ENCODE measurements at places on chromosomes 1 and 21. TPM values are rescaled to one million over a fixed set of nuclear protein-coding genes. Genes with fewer than 3 reads are reported as not detected.

OR2L13 gene
- total RNA-seq, result not detected

LEPR gene
- total RNA-seq, result 5.1 TPM

CDA gene
- total RNA-seq, result 5.3 TPM

IVL gene
- total RNA-seq, result 250 TPM

RNU1-4 gene
- total RNA-seq, result under 0.01 TPM

CBR1 gene
- total RNA-seq, result 945 TPM

BCAN gene
- 50.1 TPM for total RNA-seq

WDR64 gene
- total RNA-seq, result not detected

CRYAA gene
- not detected for total RNA-seq

LYPLAL1 gene
- total RNA-seq, result 25.8 TPM

DNA sequence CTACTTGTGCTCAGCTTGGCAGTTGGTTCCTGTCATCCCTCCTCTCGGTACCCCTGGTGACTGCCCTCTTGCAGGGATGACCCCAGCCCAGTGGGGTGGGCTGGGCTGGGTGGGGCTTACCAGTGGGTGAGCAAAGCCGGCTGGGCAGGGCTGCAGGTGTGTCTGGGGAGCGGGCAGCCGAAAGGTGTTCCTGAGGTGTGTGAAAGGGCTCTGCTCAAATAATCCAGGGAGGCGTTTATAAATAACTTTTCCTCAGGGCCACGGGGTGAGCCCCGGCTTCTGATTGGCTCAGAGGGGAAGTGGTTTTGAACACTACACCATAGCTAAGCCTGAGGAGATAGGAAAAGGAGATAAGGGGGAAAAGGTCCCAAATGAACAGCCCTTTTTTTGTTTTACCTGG lies at the start of gene SLC26A9:
SLC26A9 (minus strand) TSS at position 212 of the 400 bp plus-strand sequence. CDS start 7,636 bp downstream, outside the sequence.
- no peak for DNase-seq

GRCh38 chr1:44792736-44793502 lies 4.9 kb upstream of the BEST4 start:
- DNase-seq, result no peak

DNA sequence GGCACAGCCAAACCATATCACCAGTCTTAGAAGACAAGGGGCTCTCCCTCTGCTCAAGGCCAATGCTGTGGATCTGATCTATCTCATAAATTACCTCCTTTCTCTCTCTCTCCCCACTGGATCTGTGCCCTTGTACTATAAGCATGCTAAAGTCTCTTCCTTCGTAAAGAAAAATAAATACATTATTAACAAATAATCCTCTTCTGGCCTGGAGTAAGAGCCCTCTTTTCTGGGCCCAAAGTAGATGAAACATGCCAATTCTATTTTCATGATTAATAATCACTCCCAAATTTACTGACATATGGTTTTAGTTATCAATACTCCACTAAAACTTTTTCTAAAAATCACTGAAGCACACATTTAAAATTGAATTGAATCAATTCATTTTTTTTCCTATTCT lies 889.7 kb downstream of the ADGRL2 start:
- DNase-seq, result no peak

GRCh38 chr1:54016343-54017282 lies 1.4 kb downstream of the LDLRAD1 start:
- DNase-seq, result no peak
